ENCODE measurements at places on chromosomes 5 and 9.

GRCh38 chr9:137621131-137621757 is 2.4 kb downstream of the EHMT1 start:
- no peak for DNase-seq

DNA sequence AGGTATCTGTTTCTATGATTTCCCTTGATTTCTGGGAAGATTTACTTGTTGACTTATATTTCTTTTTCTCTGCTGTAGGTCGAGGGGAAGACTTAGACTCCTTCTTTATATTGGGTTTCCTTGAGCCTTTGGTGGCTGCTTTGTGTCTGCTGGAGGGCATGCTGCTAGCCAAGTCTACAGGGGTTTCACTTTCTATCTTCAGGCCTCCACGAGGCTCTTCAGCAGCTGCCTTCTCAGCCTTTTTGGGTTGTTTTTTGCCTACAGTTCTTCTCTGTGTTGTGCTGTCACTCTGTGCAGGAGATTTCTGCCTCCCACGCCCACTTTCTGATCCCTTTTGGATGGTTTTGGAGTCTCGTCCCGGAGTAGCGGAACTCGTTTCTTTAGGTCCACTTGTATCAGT is 23.2 kb downstream of the LEAP2 start:
- DNase-seq, result no peak

- peak; percentile 67 for DNase-seq
Measured at GRCh38 chr9:35258660-35259474, 97.1 kb downstream of the UNC13B start.

GRCh38 chr5:41118177-41118576 is 47.0 kb upstream of the MROH2B start:
- no peak for DNase-seq

DNA sequence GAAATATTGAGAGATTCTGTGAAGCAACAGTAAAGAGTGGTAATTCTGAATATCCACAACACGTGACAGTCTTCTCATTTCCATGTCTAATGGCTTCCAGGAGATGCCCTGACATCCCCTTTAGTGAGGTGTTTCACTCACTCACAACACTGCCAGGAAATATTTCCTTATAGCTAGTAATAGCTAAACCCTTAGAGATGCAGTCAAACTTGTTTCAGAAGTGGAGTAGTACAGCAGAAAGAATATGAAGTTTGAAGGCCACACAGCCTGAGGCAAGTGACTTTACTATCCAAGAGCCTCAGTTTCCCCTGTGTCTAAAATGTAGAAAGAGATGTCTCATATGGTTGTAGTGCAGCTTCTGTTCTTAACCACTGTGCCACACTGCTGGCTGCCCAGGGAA is 139.2 kb downstream of the CDK5RAP2 start:
- no peak for DNase-seq

DNA sequence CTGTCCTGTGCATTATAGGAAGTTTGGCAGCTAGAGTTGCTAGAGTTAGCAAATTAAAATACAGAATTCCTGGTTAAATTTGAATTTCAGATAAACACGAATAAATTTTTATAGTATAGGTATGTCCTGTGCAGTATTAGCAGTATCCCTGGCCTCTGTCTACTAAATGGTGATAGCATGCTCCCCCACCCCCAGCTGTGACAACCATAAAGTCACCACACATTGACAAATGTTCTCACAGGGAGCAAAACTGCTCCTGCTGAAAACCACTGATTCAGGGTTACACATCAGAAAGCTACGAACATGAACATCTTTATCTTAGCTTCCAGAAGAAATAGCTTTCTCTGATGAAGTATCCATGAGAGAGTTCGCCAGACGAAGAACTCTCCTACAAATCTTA is 91.8 kb upstream of the CCDC112 start:
- no peak for DNase-seq

- no peak for DNase-seq
Measured at GRCh38 chr5:169423580-169424278, 122.8 kb upstream of the SLIT3 start.

GRCh38 chr5:231661-232060 is 13.5 kb downstream of the SDHA start:
- DNase-seq, result peak; percentile 42

- no peak for DNase-seq
Measured at GRCh38 chr9:78898234-78898633, 601.3 kb downstream of the PSAT1 start.

DNA sequence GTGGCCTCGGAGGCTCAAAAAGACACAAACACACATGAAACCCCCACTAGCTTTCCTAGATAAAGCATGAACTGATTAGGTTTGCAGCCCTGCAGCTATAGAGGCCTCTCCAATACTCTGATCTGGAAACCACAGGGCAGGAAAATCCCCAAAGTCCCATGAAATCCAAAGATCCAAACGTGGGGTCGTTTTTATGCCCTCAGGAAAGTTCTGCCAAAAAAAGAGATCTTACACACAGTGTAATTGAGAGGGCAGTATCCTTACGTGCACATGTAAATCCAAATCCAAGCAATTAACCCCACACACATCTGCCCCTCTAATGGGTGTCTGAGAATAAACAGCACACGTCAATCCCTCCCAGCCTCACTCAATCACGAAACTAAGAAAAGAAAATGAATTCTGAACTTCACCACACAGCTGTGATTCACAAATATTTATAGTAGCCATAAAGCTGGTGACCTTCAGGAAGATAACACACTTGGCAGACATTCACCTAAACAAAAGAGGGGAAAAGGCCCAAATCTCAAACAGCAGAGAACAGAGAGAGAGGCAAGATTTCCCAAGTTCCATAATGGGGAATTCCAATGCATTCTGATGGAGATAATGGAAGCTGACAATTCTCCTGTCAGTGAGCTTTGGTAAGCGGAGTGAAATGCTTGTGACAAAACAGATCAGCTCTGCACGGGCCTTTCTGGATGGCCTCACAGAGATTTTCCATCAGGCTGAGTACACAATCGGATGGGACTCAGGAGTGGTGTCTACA is 114.2 kb downstream of the SEMA5A start:
- no peak for DNase-seq

GRCh38 chr5:37957218-37957617 is 117.4 kb upstream of the GDNF start:
- DNase-seq, result no peak

DNA sequence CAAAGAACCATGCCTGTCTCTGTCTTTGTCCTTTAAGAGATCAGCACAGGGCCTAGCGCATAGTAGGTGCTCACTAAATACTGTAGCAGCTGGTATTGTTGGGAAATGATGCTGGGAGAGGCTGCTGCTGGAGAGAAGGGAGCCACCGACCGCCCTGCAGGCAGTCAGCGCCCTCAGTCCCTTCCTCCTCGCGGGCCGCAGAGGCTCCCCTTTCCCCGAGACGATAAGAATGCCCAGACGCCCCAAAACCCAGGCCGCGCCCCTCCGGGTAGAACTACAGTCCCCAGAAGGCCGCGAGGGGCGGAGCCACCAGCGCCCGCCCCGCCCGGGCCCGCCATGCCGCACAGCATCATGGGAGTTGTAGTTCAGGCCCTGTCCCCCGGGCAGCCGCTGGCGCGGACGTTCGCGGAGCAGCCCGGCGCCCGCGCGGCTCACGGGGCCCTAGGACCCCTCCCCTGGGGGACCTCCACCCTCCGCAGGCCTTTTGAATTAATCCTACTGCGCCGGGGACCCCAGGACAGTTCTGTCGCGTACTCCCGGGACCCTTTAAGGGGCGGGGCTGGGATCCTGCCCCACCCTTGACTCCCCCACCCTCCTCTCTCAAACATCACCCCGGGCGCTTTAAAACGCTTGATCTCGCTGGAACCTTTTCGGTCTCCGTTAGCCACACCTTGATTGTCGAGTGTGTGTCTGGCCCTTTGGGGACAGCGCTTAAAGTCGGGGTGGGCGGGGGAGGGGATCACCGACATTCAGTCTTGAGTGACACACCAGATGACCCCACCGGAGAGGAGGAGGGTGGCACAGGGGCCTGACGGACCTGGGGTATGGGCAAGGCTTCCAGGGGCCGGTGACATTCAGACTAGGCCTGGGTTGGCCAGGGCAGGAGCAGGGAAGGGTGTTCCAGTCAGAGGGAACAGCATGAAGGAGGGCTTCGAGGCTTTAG is 24.8 kb upstream of the IER5L start:
- peak; percentile 98 for DNase-seq

GRCh38 chr9:80156756-80157472 is 585.1 kb downstream of the TLE4 start:
- no peak for DNase-seq

DNA sequence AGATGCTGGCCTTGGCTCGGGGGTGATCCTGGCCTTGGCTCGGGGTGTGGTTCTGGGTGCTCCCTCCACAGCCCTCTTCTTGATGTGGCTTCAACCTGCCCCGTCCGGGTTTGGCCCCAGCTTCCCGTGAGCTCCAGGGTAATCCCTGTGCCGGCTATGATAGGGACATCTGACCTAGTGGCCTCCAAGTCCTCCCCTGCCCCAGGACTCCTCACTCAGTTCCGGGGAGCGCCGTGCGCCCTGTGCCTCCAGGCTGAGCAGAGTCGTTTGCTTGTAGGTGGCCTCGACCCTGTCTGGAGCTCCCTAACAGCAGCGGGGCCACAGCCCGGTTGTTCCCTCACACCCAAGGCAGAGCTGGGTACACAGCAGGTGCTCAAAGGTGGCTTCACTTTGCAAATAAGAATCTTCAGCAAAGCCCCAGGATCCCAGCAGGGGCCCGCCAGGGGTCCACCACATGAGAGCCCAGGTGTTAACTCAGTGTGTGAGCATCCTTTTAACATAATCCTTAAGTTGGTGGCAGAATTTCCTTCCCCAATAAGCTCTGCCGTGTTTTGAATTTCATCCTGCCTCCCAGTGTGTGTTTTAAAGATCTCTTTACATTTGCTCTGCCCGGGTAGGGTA is 32.3 kb upstream of the CEP72 start:
- DNase-seq, result no peak

GRCh38 chr9:2691626-2692025 is 25.7 kb upstream of the KCNV2 start:
- no peak for DNase-seq

DNA sequence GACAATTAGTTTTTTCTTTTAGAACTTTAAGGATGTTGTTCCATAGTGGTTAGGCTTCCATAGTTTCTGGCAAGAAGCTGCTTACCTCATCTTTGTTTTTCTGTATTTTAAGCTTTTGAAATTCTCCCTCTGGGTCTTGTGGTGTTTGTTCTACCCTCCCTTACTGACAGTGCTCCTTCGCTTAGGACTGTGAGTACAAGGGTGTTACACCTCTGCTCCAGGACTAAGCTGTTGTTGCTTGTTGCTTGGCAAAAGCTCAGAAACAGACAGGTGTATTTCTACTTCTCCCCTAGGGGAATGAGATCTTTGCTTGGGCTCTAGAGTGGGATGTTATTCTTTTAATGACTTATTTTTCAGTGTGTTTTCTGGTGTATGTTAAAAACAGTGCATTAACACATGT is 225.2 kb downstream of the WDR70 start:
- no peak for DNase-seq

- DNase-seq, result no peak
Measured at GRCh38 chr9:124047251-124047672, 35.7 kb downstream of the LHX2 start.

- DNase-seq, result no peak
Measured at GRCh38 chr9:90343366-90343765, 299.3 kb downstream of the DIRAS2 start.

DNA sequence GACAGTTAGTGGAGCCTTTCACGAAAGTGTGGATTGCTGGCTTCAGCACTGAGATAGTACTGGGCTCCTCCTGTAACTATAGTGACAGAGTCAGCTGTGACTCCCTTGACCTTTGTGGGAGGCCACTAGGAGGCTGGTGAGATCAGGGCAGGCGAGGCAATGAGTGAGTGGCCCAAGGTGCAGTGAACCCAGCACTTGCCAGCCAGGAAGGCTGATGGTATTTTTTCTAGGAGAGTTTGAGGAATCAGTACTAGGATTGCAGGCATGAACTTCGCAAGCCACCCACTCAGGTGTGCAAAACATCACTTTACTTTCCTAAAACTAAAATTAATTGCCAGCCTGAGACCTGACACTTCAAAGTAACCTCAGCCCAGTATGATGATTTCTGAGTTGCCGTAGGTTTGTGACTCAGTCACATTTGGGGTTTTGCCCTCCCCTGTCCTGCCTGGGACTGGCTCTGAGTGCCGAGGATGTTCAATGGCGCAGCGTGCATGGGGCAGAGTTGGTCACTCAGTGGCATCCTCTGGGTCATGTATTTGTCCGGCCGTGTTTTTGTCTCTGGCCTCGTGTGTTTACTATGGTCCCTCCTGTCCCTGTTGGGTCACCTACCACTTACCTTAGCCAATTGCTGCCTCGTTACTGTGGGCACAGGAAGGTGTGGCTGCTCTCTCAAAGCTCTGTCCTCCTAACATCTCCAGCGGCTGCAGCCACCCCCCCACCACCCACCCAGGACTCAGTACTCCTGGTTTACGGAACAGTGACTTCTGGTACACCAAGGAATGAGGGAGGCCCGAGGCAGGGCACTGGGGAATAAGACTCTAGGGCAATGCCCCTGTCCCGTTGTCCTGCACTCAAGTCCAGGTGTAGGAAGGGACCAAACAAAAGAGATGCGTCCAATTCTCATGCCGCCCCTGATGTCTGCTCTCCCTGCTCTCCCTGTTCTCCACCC is 67.2 kb downstream of the IL31RA start:
- no peak for DNase-seq

DNA sequence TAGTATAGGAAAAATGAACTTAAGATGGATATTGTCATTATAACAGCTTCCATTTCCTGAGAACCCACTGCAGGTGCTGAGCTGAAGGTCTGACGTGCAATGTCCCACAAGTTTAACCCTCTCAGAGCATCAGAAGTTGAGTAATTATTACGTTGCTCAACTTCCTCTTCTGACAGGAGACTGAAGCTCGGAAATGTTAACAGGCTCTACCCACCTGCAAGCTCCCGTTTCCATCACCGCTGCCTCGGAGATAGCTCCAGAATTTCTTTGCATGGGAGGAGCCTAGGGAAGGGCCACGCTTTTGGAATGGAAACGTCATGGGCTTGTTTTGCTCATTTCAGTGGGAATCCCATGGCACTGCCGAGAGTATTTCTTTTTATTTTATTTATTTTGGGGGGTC is 1.0 kb upstream of the NTMT1 start:
- DNase-seq, result no peak

GRCh38 chr5:146877783-146878475 is 628 bp downstream of the PPP2R2B start:
- peak; percentile 70 for DNase-seq

GRCh38 chr5:150740992-150741391 is 17.8 kb downstream of the DCTN4 start:
- no peak for DNase-seq

DNA sequence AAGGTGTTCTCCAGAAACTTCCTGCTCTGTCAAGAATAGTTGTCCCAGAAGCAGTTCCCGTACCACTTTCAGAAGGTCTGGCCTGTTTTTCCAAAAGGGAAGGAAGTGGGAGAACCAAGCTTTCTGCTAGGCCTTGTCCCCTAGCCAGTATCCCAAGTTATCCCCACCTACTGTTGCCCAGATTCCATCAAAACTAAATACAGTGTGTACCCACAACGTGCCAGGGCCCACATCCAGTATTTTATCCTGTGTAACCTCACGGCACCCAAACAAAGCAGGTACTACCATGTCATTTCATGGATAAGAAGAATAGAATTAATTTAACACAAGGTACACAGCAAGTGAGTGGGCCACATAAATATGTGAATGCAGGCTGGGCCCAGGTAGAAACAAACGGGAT is 126.2 kb downstream of the CDK5RAP2 start:
- DNase-seq, result no peak

- DNase-seq, result no peak
Measured at GRCh38 chr5:128193665-128194390, 110.3 kb downstream of the SLC12A2 start.
